ENCODE measurements at places on chromosomes 7 and 10.

GRCh38 chr7:136869001-136869961 lies 829 bp downstream of the CHRM2 start:
- DNase-seq = no peak

GRCh38 chr7:44232396-44232795 lies 31.6 kb downstream of the YKT6 start:
- no peak for DNase-seq

DNA sequence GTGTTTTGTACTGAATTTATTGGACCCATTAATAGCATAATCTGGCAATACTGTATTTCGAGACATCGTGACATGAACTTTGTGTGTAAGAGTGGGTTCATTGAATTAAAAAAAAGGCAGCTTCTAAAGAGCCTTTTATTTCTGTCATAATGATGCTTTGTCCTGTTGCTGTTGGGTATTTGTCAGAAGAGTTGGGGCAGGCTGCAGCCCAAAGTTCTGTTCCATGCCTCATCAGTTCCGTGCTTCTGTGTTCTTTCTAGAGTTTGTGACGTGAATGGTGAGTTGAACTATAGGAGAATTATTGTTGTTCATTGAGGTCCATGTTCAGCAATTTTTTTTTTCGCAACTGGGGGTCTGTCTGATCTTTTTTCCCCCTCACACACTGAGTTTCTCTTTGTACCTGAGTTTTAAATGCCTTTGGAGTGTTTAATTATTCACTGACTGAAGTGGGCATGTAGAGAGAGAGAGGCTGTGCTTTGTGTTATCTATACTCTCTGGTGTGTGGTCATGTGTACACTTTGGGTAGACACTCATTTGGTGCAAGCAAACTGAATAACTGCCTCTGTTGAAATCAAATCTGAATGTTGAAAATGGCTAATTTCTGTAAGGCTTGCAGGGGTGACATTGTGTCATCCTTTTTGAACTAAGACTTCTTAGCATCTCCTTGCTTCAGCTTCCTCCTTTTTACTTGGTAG lies 69.8 kb downstream of the ADD3 start:
- no peak for DNase-seq

DNA sequence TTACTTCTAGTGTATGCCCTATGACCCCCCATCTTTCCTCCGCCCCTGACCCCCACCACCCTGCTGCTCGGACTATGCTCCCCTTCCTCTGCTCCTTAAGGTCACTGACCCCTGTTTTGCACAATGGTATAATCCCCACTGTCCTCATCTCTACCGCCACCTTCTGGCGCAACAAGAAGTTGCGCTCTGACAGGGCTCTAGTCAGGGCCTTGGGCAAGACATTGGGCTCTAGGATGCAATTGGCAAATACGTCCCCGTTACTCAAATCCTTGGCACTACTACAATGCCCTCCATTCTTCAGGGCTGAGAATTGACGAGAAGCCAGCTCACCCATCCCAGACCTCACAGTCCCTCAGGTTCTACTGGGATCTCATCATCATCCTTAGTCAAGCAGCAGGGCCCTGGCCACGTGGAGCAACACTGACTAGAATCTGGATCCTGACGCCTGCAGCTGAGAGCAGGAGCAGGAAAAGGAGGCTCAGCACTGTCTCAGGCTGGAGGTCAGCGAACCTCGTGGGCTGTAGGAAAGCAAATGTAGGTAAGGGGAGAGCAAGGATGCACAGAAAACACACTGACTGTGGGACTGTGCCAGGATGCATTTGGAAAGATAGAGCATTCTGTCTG lies 10.6 kb downstream of the LRIT2 start:
- DNase-seq = no peak

DNA sequence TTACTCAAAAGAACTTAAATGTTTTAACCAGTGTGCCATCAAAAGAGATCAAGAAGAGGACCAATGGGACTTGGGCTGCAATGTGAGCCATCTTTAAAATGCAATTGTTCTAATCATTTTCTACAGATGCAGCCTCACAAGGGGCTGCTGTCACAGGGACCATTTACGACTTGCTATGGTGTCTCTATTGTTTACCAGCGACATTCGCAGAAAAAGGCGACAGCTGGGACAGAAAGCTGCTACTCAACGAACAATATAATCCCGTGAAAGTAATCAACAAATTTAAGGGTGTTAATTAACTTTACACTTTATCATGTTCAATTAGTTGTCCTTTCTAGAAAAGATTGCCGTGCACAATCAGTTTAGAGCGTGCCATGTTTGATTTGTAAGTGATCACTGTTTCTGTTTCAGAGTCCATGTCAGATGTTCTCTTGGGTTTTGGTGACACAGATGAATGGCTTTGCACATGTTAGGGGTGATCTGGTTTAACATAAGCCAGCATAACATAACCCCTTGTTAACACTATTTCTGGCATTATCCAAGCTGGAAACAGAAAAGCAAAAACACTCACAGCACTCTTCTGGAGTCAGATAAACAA lies 110.8 kb downstream of the HIBADH start:
- DNase-seq = no peak

GRCh38 chr10:111989136-111989911 lies 194.2 kb downstream of the GPAM start:
- DNase-seq = no peak

- no peak for DNase-seq
Observed at GRCh38 chr7:143256932-143257331, 6.3 kb upstream of the GSTK1 start.

DNA sequence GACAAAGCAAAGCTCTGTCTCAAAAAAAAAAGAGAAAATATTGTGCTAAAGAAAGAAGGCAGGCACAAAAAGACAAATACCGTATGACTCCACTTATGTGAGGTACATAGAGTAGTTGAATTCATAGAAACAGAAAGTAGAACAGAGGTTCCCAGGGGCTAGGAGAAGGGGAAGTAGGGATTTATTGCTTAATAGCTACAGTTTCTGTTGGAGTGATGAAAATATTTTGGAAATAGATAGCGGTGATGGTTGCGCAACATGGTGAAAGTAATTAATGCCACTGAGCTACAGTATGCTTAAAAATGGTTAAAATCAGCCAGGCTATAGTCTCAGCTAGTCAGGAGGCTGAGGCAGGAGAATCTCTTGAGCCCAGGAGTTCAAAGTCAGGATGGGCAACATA lies 18.5 kb upstream of the NPFFR1 start:
- no peak for DNase-seq

DNA sequence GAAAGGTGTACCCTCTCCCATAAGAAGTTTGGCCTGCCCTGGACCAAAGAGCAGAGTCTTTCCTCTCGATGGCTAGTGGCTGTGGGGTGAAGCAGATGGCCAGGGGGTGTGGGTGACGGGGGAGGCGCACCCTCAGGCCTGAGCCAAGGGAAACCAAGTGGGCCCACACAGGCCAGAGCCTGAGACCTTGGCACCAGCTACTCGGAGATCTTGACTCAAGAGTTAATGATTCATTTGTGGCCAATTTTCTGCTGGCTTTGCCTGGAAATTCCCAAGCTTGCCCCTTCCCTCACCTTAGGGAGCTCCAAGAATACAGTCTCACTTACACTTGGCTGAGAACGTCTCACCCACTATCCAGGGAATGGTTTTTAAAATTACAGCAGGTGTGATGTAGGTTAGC lies 42.7 kb downstream of the ZMIZ1 start:
- no peak for DNase-seq

DNA sequence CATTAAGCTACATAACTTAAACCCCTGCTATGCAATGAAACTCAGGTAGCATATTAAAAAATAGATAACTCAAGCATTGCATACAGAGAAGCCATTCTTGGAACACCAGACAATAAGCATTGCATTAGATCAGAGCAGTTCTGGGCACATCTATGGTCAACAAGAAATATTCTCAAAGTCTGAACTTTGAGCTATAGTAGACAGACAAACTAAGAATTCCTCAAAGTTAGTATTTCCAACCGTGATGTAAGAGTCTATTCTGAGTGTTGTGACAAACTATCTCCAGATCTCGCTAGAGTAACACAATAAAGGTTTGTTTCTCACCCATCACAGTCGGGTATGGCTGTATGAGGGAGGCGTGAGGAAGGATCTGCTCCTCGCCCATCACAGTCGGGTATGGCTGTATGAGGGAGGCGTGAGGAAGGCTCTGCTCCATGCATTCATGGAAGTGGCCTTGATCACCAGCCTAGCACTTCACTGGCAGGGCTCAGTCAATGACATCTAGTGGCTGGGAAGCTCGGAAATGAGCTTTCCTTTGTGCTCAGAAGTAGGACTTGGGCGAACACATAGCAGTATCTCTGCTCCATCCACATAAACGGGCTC lies 61.6 kb upstream of the ANKRD1 start:
- DNase-seq = no peak

DNA sequence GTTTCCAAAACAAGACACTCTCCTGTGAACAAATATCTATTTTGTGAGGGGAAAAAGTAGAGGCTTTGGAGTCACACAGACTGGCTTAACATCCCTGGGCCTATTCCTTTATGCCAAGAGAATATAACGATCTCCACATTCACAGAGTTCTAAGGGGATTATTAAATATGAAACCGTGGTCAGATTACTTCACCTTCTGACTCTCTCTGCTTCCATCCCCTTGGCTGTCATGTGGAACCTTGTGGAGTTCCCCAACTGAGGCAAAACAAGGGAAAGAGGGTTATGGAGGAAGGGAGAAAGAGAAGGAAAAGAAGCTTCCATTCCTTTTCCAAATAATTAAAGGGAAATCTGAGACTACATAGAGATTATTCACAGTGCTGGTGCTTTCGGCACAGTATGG lies 55.5 kb upstream of the ATP6V0A4 start:
- no peak for DNase-seq

- DNase-seq = no peak
Observed at GRCh38 chr7:12982178-12982577, 294.7 kb downstream of the ARL4A start.

- no peak for DNase-seq
Observed at GRCh38 chr7:54967377-54967776, 51.4 kb upstream of the EGFR start.

GRCh38 chr10:132361581-132362101 lies 29.6 kb downstream of the LRRC27 start:
- DNase-seq = no peak

GRCh38 chr7:140304191-140304799 lies 94.0 kb downstream of the SLC37A3 start:
- DNase-seq = peak; percentile 6

GRCh38 chr7:42232275-42232674 lies 4.7 kb downstream of the GLI3 start:
- DNase-seq = no peak

- no peak for DNase-seq
Observed at GRCh38 chr7:156560075-156560474, 80.5 kb upstream of the RNF32 start.

GRCh38 chr10:88037623-88038022 lies 174.2 kb downstream of the PTEN start:
- DNase-seq = no peak

DNA sequence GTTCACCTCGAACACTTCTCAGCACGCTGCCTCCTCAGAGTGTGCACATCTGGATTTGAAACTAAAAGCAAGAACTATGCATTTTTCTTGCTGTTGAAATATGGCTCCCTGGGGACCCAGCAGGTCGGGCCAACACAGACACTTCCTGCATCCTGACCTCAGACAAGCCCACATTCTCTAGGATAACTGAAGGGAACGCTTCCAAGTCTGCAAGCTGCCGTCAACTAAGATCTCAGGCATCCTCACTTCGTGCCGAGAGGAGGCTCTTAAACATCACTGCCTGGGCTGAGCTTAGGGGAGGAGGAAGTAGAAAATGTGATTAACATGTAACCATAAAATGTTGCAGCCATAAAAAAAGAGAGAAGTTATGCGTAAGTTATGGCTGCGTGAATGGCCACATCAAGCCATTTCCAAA lies 65.5 kb downstream of the PYROXD2 start:
- DNase-seq = no peak

DNA sequence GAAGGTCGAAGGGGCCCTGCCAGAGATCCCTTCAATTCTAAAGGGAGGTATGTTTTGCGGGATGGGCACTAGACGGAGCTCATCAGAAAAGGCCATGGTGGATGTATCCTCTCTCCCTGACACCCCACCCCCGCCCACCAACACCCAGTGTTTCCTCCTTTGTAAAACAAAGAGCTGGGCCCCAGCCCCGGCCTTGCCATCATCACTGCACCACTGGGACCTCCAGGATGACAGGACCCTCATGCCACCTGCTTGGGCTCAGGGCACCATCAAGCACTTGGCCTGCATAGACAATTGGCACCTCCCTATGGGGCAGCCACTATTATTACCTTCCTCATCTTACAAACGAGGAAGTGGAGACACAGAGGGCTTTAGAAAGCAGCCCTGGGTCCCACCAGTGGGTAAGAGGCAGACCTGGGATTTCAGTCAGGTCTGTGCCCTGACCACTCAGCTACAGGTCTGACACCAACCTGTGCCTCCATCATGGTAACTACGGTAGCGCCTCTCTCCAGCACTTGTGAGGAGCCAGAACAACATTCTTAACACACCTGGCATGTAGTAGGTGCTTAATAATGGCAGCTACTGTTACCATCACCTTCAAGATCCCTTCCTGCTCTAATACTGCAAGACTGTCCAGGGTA lies 2.0 kb downstream of the CALML3 start:
- no peak for DNase-seq

- no peak for DNase-seq
Observed at GRCh38 chr7:96093435-96093834, 228.5 kb downstream of the SLC25A13 start.

DNA sequence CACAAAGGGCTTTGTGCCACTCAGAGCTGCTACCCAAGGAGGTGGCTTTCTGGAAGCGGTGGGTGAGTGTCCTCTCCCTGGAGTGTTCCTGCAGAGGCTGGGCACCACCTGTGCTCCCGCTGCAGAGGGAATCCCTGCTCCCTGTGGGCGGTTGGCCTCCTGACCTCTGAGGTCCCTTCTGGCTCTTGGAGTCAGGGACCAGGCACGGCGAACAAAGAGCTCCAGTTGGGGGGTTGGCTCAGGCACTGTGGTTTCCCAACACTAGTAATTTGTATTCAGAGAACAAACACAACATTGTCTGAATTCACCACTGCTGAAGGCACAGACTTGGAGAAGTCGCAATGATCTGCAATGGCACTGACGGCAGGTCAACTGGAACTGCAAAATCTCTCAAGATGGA lies 328.9 kb downstream of the PRPF18 start:
- no peak for DNase-seq

- DNase-seq = no peak
Observed at GRCh38 chr10:104931612-104932134, 290.6 kb downstream of the SORCS3 start.

Data from activated T-cell treated with anti-CD3 and anti-CD28 coated beads for 1 hour (primary cell).